Hematopoietic multipotent progenitor cell treated with erythropoietin and hydrocortisone succinate and interleukin-3 and kit ligand, for 4 days (in vitro differentiated cells): ENCODE measurements at places on chromosomes 4 and X.
A peak's percentile ranks its signal among the peaks of the same experiment; 100 is the strongest.

DNA sequence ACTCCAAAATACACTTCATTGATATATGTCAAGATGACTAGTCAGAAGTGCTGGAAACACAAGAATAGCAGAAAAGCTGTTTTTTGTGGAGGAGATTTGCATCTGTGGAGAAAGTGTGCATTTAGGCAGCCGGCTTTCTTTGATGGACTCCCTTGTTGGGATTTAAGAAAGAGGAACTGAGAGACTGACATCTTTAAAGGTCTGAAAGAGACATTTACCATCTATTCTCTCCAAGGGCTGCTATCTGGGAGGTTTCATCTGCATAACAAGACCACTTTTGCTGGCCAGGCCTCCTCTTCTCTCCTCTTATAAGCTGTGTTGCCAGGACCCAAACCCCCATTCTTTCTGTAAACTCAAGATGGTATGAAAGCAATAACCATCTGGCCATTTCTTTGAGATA lies 1065.0 kb downstream of the NLGN4X start:
- no peak for DNase-seq

DNA sequence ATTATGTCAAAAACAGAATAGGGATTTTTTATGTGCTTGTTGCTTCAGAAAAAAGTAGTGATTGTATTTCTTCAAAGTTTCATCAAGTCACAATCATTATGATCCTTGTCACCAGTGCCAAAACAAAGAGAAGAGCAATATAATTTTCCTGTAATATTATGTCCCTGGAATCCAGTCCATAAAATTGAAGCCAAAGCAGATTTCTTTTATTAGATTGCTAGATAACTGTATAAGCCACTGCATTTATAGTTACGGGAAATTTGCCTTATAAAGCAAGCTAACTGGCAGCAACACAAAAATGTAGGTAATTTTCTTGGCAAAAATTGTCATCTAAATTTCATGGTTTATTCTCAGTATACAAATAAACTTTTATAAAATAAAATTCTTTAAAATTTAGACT lies 296.1 kb upstream of the ANKRD50 start:
- DNase-seq = no peak

GRCh38 chrX:151973060-151973661 lies 1.3 kb downstream of the GABRE start:
- no peak for DNase-seq

DNA sequence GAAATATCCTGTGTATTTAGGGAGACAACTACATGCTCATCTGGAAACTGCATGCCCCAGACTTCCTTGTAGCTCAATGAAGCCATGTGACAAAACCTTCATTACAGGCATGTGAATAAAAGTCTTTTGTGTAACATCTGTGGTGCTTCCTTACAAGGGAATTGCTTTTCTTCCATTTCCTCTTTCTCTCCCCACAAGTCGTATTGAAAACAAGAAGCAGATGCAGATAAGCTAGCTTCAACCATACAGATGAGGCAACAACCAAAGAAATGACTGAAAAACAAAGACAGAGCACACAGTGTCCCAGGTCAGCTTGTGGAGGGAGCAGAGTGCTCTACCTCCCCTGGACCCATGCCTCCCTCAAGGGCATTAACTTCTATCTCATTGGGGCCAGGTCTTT lies 115.8 kb upstream of the INPP4B start:
- DNase-seq = peak; percentile 86

- no peak for DNase-seq
Measured at GRCh38 chr4:145014365-145014764, 83.6 kb downstream of the ANAPC10 start.

DNA sequence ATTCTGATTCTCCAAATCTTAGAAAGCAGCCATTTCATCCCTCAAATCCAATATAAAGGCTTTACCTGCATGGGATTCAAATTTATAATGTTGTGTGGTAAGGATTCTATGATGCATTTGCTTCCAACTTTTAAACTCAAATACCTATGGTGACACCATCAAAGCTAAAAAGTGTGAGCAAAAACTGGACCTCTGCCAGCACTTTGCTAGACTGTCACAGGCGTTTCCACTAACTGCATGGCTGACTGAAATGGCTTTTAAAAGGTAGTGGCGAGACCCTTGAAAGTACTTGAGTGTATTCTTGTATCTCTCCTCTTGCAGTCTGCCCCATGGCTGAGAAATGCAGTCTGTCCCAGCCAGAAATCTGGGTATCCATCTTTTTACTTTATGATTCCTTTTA lies 169.4 kb downstream of the AMELX start:
- DNase-seq = no peak

GRCh38 chr4:108072300-108072699 lies 82.6 kb downstream of the HADH start:
- no peak for DNase-seq

DNA sequence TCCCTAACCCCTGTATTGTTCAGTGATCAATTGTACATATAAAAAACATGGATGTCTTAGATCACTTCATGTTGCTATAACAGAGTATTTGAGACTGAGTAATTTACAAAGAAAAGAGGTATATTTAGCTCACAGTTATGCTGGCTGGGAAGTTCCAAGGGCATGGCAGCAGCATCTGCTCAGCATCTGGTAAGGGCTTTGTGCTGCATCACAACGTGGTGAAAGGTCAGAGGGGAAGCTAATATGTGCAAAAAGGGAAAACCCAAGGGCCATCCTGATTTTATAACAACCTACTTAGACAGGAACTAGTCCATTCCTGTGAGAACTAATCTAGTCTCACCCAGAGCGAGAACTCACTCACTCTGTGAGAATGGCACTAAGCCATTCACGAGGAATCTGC lies 128.2 kb upstream of the OTUD4 start:
- no peak for DNase-seq

GRCh38 chrX:31499109-31499508 lies 427.3 kb upstream of the FTHL17 start:
- no peak for DNase-seq

DNA sequence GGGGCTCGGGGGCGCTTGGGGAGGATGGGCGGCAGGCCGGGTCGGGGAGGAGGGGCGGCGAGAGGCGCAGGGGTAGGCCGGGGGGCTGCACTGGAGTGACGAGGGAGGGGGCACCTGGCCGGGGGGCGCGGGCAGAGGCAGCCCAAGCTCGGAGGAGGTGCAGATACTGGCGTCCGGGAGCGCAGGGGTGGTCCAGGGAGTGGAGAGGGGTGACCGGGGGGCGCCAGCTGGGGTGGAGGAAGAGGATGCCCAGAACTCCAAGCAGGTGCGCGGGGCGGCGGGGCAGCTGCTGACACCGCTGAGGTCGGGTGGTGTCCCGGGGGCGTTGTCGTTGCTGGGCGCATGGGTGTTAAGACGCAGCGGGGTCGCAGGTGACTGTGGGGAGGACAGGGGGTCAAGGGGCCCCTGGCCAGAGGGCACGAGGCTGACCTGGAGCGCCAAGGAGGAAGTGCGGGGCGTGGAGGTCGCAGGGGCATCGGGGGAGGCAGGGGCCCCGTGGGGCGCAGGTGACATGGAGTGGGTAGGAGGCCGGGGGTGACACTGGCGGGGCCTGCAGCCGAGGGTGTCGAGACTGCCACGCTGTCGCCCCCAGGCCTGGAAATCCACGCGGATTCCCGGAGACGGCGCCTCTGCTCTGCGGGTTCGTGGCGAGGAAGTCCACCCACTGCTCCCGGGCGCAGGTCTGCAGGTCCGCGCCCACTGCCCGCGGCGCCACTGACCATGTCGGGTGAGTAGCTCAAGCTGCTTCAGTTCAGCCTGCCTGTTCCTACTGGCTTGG lies 928 bp downstream of the GYG2 start:
- DNase-seq = no peak
